ENCODE measurements at places on chromosomes 5 and 9.

DNA sequence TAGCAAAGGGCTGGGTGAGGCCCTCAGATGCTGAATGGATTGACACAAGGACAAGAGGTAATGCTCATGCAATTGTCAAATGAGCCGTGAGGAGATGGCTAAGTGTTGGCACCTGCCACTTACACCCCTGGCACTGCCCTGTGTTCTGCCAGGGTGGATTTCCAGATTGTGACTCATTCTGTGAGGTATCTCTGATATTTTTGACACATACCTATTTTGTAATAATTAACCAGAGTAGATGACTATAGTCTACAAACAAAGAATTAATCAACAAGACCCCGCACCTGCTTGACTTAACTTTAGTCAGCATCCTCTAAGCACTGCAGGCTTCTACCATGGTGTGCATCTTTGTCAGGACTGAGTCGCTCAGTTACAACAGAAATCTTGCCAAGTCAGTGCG is 200.8 kb downstream of the DIRAS2 start:
- DNase-seq: no peak

DNA sequence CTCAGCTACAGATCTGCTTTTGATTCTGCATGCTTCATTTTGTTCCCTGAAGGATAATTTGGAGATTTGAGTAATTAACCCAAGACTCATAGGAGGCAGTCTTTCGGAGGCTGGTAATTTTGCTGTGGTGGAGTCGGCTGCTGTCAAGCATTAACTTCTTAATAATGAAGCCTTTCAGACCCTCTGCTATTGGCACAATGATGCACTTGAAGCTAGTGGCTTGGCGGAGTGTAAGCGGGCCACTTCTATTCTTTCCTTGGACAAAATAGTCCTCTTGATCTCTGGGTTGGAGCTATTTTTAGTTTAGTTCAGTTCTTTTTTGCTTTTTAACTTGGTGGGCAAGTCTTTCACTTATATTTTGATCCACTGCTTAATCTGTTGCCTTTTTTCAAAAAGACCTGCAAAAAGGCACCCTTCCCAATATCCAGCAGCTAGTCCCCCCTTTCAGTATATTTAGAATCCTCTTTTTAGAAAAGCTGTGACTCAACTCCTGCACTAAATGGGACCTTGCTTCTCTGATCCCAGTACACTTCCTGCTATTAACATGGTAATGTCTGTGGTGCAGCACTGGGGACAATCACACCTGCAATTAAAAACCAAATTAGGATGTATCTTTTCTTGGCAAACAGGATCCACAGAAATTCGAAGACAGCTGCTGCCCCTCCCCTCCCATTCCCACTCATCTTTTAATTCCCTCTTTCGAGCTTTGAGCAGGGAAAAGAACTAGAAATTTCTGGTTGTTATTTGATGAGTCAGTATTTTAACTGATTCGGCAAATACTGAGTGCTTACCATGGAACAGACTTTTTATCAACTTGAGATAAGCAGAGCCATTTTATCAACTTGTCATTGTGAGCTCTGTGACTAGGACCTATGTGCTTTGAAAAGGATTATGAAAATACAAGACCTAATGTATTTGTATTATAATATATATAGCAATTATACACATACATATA is 169.4 kb upstream of the ANKRD55 start:
- no peak for DNase-seq

DNA sequence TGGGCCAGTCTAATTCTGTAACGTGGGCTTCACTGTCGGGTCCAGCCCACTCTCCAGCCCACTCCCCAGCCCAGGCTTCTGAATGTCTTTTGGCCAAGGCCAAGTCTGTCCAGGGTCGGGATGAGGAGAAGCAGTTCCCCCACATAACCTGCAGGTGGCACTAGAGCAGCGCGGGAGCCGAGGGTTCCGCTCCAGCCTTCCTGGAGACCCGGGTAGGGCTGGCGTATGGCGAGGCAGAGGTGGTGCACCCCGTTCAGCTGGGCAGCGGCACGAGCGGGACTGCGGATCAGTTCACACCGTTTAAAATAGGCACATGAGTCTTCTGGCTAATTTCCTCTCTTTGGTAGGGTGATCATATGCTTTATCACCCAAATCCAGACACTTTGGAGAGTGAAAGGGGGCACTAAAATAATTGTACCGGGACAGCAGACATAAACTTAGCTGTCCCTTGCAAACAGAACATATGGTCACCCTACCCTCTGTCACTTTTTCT is 185.9 kb downstream of the MSX2 start:
- peak; percentile 12 for DNase-seq

GRCh38 chr5:90307322-90307721 is 102.2 kb downstream of the CETN3 start:
- DNase-seq: no peak

GRCh38 chr5:54669285-54669684 is 151.7 kb downstream of the SNX18 start:
- DNase-seq: no peak

DNA sequence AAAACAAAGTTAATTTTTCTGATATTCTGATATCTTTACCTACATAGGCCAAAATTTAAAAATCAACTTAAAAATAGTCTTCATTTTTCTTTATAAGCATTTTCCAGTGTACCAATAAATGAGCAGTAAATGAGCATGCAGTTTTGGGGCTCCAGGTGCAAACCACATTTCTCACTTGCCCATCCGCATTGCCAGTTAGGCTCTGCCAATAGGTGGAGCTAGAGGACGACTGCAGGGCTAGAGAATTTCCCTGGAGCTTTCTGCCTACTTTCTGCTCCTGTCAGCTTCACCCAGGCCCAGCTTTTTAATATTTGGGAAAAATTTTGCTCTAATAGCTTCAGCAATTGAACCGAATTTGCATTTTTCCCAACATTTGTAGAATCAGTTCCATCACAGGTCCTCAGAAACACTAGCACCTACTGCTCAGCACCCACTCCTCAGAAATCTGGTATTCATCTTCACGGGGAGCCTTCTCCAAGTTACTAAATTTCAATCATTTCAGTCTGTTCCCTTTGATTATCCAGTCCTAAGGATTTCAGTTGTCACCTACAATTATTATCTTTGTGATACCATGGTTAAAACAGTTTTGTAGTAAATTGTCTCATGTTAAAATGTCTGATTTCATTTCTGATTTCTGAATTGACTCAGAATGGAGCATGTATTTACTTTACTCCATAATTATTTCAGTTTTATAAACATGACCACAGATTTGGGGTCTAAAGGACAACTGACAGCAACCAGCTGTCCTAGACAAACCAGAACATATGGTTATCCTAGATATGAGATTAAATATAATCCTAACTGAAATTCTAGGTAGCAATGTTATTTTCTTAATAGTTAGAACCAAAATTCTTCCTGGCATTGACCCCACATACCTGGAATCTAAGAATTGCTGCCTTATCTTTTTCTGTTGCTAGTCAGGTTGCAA is 104.6 kb upstream of the FAM174A start:
- no peak for DNase-seq

GRCh38 chr9:5500441-5501235 is 9.7 kb upstream of the PDCD1LG2 start:
- DNase-seq: no peak

Measured in stimulated activated CD8-positive, alpha-beta memory T cell treated with anti-CD3 and anti-CD28 coated beads, Interleukin-4, amount 100 ng/mL, for 4 hours (primary cell).